ENCODE measurements at places on chromosomes 1 and 21.

- no peak for DNase-seq
Observed at GRCh38 chr1:31482482-31483011, 69.5 kb downstream of the SERINC2 start.

DNA sequence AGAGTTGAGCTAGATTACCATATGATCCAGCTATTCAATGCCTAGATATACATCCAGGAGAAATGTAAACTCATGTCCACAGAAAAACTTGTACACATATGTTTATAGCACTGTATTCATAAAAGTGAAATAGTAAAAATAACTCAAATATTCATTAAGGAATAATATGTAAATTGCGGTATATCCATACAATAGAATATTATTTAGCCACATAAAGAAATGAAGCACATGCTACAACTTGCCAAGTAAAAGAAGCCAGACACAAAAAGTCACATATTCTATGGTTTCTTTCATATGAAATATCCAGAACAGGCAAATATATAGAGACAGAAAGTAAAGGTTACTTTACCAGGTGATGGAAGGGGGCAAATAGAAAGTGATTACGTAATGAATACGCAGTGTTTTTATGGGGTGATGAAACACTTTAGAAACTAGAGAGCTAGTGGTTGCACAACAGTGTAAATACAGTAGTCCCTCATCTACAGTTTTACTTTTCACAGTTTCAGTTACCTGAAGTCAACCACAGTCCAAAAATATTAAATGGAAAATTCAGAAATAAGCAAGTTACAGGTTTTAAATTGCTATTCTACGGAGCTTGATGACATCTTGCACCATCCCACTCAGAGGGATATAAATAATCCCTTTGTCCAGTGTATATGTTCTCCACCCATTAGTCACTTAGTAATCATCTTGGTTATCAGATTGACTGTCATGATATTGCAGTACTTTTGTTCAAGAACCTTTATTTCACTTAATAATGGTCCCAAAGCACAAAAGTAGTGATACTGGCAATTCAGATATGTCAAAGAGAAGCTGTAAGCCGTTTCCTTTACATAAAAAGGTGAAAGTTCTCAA, 62.3 kb downstream of the ZNF644 start:
- DNase-seq: no peak

GRCh38 chr1:112332176-112333150, 63.6 kb upstream of the CTTNBP2NL start:
- no peak for DNase-seq

DNA sequence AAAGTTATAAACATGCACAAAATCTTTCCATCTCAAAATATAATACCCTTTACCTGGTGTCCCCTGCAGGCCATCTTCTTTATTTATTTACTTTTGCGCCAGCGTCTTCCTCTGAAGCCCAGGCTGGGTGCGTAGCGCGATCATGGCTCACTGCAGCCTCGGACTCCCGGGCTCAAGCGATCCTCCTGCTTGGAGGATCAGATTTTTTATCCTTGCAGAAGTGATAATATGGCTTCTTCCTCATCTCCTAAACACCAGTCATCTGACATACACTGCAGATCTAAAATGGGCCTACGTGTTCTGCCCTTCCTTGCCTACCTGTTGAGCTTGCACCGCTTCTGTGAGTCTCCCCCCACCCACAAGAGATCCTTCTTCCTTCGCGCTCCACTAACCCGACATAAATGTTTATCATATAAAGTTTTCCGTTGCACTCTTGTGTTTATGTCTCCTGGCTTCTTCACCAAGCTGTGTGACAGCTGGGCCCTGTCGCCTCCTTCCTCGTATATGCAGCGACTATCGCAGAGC, 506 bp upstream of the SRP9 start:
- DNase-seq: no peak

GRCh38 chr21:27674041-27674615, 707.2 kb upstream of the ADAMTS5 start:
- no peak for DNase-seq

DNA sequence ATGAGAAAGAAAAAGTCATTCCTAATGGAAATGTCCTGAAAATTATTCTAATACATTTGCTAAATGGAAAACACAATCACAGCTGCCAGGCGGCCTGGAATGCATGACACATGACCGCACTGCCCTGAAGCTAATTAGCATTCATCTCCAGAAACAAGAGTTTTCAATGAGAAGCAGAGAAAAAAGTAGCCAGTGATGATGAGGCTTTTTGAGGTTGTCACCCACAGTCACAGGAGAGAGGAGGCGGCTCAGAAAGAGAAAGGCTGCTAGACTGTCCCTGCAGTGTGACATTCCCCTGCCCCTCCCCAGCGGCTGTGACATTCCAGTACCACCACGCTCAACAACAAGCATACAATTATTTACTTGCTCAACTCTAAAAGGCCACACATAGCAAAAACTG, 122.9 kb upstream of the KRTAP19-8 start:
- DNase-seq: no peak

DNA sequence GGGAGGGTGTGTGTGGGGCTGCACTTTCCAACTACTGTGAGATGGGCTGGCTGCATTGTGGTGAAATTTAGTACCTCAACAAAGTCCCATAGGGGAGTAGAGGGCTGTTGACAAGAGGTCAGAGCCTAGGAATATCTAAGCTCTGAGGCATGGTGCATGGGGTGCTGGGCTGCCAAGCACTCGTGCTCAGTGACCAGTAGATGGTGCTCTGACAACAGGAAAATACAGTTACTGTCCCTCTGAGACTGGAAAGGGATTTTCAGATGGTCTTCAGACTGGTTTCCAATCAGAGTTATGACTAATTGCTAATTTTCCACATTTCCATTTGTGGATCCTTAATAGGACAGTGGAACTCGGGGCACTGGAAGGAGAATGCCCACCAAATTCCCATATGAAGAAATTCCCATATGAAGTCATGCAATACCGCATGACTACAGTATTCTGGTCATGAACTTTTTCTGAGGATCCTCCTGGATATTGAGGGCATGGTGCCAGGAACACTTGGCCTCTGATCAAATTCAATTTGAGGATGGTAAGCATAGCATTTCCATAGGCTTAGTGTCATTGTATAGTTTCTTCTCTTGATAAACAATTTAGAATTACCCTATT, 4.1 kb upstream of the CACNA1E start:
- DNase-seq: peak; percentile 14
